ENCODE measurements at places on chromosomes 2 and 18.

DNA sequence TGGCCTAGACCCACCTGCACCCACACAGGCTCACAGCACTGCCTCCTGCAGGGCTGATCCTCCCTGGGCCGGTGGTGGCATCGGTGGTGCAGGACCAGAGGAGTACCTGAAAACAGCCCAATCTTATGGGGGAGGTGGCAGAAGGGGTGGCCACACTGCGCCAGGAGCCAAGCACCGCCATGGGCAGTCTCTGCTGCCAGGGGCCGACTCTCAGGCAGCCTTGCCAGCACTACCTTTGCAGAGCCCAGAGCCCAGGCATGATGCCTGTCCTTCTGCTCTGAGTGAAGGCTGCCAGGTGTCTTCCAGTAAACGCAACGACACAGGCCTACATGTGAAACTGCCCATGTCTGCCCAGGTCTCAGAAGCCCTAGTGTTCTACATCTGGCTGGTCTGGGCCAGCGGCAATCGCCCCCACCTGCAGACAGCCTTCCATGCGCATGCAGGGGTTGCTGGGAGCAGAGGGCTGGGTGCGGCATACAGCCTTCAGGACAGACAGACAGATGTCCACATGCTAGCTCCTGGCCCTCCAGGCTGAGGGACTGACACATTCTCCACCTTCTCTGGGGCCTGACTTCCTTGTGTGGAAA, 6.8 kb downstream of the HS6ST1 start:
- no peak for DNase-seq

GRCh38 chr2:233015019-233015645, 2.1 kb upstream of the NGEF start:
- no peak for DNase-seq

GRCh38 chr2:136118819-136119716, 1.1 kb upstream of the CXCR4 start:
- DNase-seq = no peak

DNA sequence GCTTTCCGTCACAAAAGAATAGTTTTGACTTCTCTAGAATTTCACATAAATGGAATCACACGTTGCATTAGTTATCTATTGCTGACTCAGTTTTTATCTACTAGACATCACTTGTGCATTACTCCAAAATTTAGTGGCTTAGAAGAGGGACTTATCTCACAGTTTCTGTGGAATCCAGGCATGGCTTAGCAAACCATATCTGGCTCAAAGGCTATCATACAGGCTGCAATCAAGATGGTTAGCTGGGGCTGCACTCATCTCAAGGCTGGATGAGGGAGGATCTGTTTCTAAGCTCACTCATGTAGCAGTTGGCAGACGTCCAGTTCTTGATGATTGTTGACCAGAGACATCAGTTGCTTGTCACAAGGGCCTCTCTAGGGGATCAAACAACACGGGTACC, 6.6 kb upstream of the DSC3 start:
- DNase-seq = no peak

DNA sequence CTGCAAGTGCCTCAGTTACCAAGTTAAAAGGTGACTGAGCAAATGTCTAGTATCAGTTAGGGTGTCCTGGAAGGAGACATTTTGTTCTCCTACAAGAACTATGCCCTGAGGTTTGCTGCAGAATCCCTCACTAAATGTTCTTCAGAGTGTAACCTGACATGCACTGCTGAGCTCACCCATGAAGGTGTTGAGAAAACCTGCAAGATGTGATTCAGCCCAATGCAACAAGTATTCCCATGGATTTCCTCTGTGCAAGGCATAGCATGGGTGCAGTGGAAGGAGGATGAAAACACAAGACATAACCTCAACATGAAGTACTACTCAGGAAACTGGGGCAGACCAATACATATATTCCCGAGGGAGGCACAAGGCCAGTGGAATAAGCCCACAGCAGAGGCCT, 15.4 kb upstream of the UGT1A8 start:
- no peak for DNase-seq

GRCh38 chr2:179538406-179539123, 273.9 kb upstream of the SESTD1 start:
- no peak for DNase-seq

GRCh38 chr2:95296880-95297487, at the start of gene KCNIP3:
TSS of gene KCNIP3 (plus strand) at chr2:95297347. CDS start at chr2:95297439, 92 bp downstream.
- DNase-seq = no peak

- no peak for DNase-seq
These were observed 66.5 kb upstream of the TNFRSF11A start for GRCh38 chr18:62258616-62259015.

GRCh38 chr2:162256591-162256991, 13.3 kb upstream of the FAP start:
- no peak for DNase-seq

- DNase-seq = no peak
These were observed 52.3 kb downstream of the CD226 start for GRCh38 chr18:69895066-69896047.

DNA sequence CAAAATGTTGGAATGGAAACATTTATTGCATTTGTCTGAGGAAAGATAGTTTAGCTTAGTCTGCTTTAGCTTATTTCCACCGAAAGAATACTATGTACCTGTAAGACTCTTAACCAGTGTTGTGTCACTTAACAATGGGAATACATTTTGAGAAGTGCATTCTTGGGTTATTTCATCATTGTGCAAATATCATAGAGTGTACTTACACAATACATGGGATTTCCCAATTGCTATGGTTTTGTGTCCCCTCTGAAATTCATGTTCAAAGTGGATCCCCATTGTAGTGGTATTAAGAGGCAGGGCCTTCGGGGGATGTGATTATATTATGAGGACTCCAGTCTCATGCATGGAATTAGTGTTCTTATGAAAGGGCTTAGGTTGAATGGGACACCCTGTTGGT, 249.4 kb upstream of the UBE2E3 start:
- DNase-seq = no peak

GRCh38 chr2:29117636-29118303, 2.6 kb downstream of the CLIP4 start:
- no peak for DNase-seq

DNA sequence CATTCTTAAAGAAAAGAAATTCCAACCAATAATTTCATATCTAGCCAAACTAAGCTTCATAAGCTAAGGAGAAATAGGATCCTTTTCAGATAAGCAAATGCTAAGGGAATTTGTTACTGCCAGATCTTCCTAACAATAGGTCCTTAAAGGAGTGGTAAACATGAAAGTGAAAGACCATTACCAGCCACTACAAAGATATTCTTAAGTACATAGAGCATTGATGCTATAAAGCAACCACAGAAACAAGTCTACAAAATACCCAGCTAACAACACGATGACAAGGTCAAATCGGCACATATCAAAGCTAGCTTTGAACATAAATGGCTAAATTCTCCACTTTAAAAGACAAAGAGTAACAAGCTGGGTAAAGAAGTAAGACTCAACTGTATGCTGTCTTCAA, 188.9 kb upstream of the RPRM start:
- DNase-seq = no peak

- peak; percentile 13 for DNase-seq
These were observed 86.5 kb upstream of the EPB41L3 start for GRCh38 chr18:5630057-5630899.

DNA sequence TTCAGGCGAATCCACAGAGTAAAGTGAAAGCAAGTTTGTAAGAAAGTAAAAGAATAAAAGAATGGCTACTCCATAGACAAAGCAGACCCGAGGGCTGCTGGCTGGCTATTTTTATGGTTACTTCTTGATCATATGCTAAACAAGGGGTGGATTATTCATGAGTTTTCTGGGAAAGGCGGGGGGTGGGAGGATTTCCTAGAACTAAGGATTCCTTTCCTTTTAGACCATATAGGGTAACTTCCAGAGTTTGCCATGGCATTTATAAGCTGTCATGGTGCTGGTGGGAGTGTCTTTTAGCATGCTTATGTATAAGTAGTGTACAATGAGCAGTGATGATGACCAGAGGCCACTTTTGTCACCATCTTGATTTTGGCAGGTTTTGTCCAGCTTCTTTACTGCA, 59.8 kb downstream of the SLC4A3 start:
- no peak for DNase-seq

DNA sequence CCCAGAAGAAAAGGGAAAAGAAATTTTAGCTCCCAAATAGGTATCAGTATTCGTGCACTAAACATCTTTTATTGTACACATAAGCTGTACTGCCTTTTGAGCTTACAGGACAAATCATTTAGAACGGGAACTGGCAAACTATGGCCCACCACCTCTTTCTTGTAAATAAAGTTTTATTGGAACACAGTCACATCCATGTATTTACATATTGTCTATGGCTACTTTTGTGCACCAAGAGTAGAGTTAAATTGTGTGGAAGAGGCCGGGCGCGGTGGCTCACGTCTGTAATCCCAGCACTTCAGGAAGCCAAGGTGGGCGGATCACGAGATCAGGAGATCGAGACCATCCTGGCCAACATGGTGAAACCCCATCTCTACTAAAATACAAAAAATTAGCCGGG, 5.7 kb downstream of the TM4SF20 start:
- DNase-seq = no peak

DNA sequence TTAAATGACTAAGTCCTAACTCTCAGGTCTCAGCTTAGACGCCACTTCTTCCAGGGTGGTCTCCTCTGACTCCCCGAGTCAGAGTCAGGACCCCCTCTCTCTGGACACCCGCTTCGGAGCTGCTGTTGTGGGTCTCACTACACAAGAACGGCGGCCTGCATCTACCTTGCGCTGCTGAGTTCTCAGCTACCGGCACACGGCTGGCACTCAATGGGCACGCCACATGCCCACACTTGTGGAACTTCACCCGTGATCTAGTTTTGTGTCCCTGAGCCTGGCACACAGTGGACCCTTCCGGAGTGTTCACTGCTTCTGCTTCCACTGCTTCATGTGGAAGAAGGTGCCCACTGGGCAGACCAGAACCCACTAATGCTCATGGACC, 58.3 kb upstream of the ID2 start:
- DNase-seq = no peak

DNA sequence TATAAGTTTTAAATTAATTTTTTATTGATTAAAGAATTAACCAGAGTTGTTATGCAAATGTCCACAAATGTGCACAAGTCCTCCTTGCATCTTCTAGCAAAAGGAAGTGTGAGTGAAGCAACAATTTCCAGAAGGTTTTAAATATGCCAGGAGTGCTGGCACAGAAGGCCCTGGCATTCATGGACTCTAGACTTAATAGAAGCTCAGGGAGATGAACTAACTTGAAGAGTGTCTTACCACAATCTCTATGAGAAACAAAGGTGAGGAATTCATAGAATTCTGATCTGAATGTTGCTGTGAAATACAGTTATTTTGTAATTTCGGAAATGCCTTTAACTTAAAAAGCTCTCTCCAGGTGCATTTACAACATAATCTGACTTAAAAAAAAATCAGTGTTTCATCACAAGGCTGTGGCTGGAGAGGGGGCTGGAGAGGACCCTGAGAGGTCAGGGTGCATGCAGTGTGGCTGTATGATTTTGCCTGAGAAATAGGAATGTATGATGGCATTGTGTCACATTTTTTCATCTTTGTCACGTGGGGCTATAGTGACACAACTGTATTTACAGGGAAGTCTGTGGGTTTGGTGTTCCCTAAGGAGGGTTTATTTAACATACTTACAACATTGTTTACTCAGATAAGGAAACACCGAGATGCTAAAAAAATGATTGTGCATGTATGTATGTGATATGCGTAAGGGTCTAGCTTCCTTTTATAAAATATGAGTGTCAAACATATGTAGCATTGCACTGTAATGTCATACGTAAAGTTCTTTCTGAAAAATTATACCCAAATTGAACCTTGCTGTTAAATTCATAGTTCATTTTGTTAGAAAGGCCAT, 66.2 kb downstream of the MAP4K4 start:
- DNase-seq = no peak

DNA sequence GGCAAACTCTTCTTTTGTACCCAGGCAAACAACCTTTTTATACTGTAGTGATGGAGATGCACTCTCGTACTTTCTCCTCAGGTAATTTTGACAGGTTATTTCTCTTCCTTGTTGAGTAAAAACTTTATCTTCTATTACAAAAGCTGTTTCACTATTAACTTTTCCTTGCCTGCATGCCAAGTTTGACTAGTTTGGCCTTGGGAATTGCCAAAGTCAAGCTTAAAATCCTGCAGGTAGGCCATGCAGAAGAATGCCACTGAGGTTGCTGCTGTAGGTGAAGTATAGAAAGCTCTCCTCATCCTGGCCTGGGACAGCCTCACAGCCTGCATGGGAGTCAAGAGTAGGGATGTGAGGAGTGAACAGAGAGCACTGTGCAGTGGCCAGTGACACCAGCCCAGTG, 1293.5 kb upstream of the CHAC2 start:
- DNase-seq = no peak

DNA sequence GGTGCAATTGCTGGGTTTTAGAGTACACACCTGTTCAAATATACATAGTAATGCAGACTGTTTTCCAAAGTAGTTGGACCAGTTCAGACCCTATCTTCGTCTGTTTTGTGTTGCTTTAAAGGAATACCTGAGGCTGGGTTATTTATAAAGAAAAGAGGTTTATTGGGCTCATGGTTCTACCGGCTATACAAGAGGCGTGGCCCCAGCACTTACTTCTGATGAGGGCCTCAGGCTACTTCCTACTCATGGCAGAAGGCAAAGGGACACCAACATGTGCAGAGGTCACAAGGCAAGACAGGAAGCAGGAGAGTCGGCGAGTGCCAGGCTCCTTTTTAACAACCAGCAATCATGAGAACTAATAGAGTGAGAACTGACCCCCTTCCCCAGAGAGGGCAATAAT, 21.9 kb upstream of the EMILIN2 start:
- DNase-seq = no peak

GRCh38 chr2:241777686-241778627, 1.3 kb downstream of the GAL3ST2 start:
- no peak for DNase-seq

- DNase-seq = no peak
These were observed 70.8 kb upstream of the STK17B start for GRCh38 chr2:196242131-196242620.

DNA sequence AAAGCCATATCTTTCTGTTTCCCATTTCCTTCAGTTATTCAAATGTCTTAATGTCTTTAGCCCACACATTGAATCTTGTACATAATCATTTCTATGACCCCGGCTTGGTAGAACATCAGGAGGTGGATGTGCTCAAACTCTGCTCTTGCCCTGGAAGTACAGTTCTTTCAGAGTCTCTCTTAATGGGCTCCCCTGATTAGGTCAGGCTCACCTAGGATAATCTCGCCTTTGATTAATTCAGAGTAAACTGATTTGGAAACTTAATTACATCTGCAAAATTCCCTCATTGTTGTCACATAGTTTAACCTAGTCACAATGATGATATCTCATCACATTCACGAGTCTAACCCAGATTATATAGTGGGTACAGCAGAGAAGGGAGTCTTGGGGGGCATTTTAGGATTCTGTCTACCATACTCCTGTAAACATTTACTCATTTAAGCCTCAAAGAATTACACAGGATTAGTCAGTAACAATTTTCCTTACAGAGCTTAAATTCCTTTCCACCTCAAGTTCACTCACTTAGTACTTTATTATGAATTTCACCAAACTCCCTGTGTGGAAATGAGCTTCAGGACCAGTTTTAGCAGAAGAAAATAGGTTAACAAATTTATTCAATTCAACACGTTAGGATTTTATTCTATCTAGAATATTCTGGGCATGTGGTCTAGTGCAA, 135.5 kb downstream of the FHOD3 start:
- DNase-seq = no peak

GRCh38 chr2:197868206-197868605, 63.8 kb downstream of the PLCL1 start:
- no peak for DNase-seq

Data from hypothalamus (tissue), 51 donors.